Substantia nigra (tissue), 51 donors: ENCODE measurements at places on chromosomes 12 and 14.

GRCh38 chr12:3453990-3454680 lies 36.9 kb upstream of the PRMT8 start:
- DNase-seq = no peak

DNA sequence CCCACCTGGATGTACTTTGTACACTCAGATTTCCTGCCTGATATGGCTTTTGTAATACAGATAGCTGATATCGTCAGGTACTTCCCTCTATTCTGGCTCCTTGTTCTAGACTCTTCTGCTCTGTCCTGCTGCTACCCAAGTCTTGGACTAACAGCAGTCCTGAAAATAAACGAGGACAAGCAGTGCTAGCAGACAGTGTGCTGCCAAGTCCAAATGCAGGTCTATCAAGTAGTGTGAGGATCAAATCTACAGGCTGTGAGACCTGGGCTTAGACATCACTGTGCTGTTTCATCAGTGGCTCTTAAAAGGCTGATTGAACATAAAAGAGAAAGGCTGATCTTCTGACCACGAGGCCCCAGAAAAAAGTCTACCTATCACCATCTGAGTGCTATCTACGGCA lies 418.1 kb downstream of the APAF1 start:
- peak; percentile 8 for DNase-seq

- DNase-seq = no peak
Measured at GRCh38 chr14:67738740-67739504, 37.2 kb downstream of the RDH12 start.

DNA sequence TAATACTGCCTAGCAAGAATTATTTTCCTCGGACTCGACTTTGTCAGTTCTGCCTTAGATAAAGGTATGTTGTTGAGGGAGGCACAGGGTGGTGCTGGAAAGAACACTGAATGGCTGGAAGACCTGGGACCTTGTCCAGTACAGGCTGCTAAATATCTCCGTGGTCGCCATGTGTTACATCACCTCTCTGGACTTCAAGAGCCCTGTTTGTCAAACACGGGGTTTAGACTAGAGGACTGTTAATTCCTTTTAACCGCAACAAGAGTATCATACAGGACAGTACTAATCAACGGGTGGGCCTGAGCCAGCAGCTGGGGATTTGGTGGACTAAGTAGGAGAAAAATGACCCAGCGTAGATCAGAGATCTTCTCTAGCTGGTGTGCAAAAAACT lies 476.3 kb downstream of the LRIG3 start:
- no peak for DNase-seq

DNA sequence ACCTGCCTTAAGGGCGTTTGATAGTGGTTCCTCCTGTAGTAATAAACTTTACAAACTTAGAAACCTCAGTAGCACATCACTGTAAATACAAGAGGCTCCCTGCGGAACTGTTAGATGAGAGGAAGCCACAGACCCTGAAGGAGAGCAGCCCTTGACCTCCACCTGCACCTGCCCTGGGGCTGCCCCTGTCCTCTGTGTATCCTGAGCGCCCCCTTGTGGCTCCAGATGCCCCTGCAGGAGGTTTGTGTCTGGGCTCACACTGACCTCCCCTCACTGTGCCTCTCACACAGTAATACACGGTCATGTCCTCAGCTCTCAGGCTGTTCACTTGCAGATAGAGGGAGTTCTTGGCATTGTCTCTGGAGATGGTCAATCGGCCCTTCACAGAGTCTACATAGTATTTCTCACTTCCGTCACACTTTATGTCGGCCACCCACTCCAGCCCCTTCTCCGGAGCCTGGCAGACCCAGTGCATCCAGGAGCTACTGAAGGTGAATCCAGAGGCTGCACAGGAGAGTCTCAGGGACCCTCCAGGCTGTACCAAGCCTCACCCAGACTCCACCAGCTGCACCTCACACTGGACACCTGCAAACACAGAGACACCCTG lies 1059.8 kb downstream of the TMEM121 start:
- no peak for DNase-seq

DNA sequence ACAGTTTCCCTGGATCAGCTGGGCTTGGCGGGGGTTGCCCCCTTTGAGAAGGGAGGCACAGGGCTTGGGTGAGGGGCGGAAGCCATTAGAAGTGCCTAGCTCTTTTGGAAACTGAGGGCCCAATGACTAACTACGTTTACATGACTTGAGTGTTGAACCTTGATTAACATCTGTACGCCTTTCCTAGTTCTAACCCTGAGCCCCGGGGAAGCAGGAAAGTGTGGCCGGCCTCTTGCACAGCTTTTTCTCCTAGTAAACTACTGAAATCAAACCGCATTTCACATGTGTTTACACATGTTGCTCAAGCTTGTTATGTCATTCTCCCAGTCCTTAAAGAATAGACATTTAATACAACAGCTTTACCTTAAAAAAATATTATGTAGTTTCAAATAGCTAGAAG lies 1356.4 kb upstream of the TMEM132C start:
- no peak for DNase-seq

- no peak for DNase-seq
Measured at GRCh38 chr12:6604259-6605029, 2.7 kb downstream of the CHD4 start.

DNA sequence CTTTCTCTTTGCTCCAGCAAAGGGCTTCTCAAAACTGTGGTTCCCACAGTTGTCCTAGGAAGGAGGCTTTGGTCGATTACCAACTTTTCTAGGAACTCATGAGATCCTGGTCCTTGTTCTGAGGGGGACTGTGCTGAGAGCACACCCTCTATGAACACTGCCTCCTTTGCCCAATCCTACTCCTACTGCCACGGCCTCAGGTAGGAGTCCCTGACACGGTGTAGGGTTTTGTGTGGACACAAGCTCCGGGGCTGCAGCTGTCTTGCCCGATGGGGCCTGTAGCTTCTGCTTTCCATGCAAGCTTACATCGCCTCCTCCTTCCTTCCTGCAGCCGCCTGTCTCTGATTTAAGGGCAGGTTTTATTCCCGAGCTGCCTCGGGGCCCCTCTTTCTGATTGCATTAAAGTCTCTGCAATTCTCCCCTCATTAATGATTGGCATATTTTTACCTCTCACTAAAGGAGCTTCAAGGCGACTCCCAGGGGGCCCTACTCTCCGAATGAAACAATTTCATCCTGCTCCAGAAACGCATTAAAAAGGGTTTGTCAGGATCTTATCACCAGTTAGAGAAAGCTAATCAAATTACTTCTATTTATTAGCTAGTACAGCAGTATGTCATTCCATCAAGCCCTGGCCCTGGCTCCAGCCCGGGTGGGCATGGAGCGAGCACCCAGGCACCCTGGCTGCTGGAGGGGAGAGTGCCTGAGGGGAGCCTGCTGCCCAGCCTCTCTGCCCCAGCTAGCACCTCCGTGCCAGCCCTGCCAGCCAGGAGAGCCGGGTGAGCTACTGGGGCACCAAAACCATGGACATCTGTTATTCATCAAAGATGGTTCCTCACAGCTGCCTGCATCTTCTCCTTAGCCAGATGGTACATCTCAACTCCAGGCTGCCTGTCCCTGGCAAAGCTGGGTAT lies 38.0 kb upstream of the ESRRB start:
- no peak for DNase-seq

- no peak for DNase-seq
Measured at GRCh38 chr12:452667-453210, 7.0 kb upstream of the B4GALNT3 start.

DNA sequence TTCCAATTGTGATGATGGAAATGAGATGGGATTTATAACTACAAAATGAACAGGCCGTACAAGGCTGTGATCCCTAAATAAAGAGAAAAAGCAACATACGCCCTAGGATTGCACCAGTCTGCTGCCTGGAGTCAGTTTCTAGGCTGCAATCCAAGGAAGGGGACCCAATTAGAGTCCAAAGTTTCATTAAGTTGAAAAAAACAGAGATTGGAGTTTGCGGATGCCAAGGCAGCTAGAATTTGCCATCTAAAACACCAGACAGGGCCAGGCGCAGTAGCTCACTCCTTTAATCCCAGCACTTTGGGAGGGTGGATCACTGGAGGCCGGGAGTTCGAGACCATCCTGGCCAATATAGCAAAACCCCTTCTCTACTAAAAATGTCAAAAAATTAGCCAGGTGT lies 661.0 kb downstream of the RPS29 start:
- DNase-seq = no peak

- no peak for DNase-seq
Measured at GRCh38 chr12:64080319-64081007, 141.6 kb downstream of the KICS2 start.

DNA sequence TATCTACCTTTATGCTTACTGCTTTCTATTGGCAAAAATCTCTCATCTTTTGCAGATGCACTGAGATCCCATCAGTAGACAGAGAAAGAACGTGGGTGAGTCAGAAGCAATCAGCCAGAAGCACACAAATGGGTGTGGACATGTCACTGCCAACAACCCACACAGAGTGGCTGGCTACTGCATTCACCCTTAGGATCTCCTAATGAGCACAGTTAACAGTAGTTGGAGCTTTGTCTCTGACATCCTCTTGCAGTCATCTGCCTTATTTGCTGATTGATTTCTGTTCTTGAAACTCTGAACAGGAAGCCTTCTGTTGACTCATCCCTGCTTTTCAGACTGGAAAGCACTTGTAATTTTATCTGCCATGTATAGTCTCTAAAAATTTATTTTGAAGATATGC lies 117.2 kb downstream of the RGS6 start:
- no peak for DNase-seq

GRCh38 chr12:3218228-3219171 lies 141.3 kb downstream of the TSPAN9 start:
- DNase-seq = no peak

DNA sequence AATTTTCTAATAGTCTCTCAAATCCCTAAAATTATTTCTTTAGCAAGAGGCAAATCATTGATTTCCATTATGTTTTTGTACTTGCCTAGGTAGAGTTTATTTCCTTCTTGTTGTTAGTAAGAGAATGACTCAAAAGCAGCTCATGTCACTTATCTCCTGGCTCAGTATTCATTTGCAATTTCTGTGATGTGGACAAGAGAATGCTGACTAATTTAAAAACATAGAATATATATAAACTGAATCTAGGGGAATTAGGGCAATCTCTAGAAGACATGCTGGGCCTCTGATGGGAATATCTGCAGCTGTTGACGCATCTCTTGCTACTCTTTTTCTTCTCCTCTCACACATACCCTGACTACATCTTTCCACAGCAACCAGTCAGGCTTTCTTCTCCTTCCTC lies 130.8 kb upstream of the PRKD1 start:
- DNase-seq = no peak

DNA sequence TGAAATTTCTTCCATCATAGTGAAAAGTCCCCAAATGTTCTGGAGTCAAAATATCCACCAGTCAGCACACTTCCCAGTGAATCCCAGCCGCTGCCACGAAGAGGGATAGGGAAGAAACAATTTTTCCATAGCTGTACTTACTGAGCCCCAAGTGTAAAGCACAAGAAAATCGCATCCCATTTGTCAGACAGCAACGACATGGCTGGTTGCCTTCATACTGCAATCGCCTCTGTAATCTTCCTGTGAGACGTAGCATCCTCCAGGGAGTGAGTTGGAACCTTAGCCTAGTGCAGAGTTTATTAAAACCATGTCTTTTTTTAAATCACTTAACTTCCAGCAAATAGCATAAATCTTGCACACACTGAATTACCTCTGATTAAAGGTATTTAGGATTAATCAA lies 56.8 kb downstream of the GNG2 start:
- no peak for DNase-seq

GRCh38 chr12:87815771-87816585 lies 213.2 kb downstream of the C12orf50 start:
- no peak for DNase-seq

- no peak for DNase-seq
Measured at GRCh38 chr12:120639771-120640721, at the start of gene CABP1. CABP1 (plus strand) TSS chr12:120640626; CDS start chr12:120640686, 60 bp downstream.

DNA sequence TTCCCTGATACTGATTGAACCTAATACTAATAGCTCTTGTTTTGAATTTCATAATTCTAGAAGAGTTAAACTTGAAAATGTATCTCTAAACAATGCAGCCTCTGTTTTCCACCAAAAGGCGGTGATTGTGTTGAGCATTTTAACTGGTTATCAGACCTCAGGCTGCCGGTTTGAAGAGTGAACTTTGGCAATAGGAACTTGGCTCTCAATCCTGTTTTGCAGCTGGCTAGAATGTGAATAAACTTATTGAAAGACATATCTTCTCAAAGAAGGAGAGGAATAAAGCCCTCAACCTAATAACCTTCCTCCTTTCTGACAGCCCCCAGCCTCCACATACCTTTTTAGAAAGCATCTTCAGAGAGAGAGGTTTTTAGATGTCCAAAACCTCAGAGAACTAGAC lies 105.4 kb downstream of the SRGAP1 start:
- DNase-seq = no peak

DNA sequence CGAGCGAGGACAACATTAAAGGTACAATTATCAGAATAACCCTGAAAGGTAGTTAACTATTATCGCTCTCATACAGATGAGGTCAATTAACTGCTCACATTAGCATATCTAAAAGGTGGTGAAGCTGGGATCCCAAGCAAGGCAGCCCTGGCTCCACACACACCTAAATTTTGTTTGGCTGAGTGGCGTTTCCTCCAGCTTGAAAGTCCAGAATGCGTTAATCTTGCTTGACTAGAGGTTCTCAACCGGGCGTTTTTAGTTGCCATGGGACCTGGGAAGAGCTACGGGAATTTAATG lies 531 bp downstream of the DLGAP5 start:
- no peak for DNase-seq

GRCh38 chr12:3921151-3921471 lies 47.9 kb upstream of the PARP11 start:
- DNase-seq = no peak

- no peak for DNase-seq
Measured at GRCh38 chr14:24911324-24912109, 138.4 kb downstream of the STXBP6 start.

- DNase-seq = no peak
Measured at GRCh38 chr12:76470028-76470939, 89.3 kb downstream of the OSBPL8 start.

DNA sequence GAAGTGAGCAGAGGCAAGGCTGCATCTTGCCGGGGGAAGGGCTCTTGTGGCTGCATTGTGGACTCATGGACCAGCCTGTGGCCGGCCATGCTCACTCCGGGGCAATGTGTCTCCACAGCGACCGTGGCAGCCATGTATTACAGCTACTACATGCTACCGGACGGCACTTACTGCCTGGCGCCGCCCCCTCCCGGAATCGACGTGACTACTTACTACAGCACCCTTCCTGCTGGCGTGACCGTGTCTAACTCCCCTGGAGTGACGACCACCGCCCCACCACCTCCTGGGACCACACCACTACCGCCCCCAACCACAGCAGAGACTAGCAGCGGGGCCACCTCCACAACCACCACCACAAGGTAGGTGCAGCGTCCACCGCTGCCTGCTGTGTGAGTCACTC lies 42.1 kb downstream of the SFSWAP start:
- no peak for DNase-seq

DNA sequence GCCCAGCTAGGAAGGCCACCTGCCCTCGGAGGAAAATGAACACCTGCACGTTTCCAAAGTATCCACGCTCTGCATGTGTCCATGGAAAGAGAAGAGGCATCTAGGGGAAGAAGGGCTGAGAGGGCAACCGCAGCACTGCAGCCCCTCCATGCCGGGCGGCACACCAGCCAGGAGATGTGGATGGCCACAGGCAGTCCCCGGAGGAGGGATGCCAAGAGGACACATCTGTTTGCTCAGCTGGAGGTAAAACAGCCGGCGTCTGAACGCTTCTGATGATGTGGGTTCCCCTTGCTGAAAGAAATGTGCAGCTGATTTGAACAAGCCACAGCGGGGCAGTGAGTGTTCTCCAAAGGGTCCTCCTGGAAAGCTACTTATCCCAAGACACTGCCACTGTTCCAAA lies 34.0 kb downstream of the CHGA start:
- no peak for DNase-seq
